ENCODE measurements at places on chromosomes 3 and 15.

DNA sequence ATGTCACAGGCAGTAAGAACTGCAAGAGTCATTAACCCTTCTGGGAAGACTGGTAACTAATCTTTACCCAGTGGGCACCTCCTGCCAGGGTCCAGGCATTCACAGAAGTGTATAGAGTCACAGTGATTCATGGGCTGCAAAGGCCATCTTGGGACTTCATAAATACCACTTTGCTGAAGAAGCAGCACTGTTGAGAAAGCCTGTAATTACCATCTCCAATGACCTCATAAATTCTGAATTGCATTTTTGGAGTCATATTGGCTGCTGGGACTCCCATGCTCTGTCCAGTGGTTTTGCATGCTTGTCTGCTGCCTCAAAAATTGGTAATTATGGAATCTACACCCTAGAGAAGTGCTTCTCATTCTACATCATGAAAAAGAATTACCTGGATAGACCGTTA is 837.2 kb downstream of the NTRK3 start:
- DNase-seq = no peak

DNA sequence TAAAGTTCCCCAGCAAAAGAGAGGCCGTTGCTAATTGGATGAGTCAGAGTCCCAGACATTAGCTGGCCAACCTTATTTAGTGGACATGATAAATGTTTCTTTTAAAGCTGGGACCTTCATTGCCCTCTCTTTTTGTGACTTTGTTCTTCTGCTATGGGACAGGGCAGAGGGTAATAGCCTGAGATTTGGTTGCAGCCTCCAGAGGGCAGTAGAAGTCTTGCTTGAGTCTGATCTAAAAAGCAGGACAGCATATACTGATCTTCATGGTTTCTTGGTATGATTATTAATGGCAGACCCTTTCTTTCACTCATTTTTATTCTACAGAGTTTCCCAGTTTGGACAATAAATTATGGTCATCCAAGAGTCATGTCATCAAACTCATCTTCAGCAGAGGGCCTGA is 25.1 kb upstream of the ZKSCAN7 start:
- DNase-seq = no peak

GRCh38 chr3:190865419-190865818 is 2.9 kb upstream of the GMNC start:
- DNase-seq = no peak

DNA sequence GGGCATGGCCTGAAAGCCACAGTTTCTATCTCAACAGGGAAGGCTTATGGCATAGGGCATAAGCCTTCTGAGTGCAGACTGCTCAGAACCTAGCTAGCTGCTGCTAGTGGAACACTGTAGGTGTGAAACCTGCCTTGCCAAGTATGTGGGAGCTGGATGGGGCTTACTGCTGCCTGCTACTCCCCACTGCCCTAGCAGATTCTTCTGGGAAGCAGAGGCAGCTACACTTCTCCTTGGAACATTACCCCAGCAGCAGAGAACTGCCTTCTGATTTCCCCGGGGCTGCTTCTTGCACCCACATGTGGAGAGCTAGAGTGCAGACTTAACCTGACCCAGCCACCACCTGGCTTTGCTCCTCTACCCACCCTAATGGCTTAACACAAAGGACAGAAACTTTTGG is 215.7 kb downstream of the POLQ start:
- DNase-seq = no peak

DNA sequence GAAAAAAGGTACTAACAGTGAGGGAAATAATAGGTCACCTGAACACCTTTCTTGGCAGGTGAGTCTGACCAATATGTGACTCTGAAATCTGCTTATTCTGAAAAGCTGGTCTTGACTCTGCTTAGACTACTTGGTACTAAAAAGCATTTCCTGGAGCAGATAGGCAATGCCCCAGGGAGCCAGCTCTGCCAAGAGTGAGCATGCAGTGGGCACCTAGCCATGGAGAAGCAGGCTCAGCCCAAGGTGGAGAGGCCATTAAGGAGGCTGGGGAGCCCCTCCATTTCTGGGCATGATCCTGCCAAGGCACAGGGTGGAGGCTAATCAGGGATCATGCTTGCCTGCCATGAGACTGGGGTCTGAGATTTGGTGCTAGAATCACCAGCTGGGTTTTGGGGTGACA is 1.6 kb upstream of the LTF start:
- DNase-seq = no peak

GRCh38 chr15:61946778-61947177 is 113.5 kb downstream of the VPS13C start:
- no peak for DNase-seq

GRCh38 chr3:129061023-129061887 is 676 bp downstream of the GP9 start:
- no peak for DNase-seq

GRCh38 chr3:193732391-193732790 is 139.4 kb downstream of the OPA1 start:
- no peak for DNase-seq

GRCh38 chr3:61828880-61829721 is 267.7 kb downstream of the PTPRG start:
- no peak for DNase-seq

DNA sequence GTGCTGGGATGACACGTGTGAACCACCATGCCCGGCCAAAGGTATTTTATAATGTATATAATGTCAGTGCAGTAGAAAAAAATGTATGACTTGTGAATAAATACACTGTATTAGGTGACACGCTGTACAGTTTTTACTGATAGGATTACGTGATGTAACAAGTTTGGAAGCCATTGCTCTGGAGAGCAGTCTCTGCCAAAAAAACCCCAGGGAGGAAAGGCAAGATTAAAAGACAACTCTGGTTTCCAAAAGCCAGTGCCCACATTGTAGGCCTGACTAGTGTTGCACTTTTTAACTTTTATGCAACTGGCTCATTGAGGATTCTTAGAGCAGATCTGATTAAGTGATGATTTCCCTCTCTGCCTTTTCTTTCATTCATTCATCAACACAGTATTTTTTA is 62.0 kb upstream of the SLC2A2 start:
- DNase-seq = no peak

DNA sequence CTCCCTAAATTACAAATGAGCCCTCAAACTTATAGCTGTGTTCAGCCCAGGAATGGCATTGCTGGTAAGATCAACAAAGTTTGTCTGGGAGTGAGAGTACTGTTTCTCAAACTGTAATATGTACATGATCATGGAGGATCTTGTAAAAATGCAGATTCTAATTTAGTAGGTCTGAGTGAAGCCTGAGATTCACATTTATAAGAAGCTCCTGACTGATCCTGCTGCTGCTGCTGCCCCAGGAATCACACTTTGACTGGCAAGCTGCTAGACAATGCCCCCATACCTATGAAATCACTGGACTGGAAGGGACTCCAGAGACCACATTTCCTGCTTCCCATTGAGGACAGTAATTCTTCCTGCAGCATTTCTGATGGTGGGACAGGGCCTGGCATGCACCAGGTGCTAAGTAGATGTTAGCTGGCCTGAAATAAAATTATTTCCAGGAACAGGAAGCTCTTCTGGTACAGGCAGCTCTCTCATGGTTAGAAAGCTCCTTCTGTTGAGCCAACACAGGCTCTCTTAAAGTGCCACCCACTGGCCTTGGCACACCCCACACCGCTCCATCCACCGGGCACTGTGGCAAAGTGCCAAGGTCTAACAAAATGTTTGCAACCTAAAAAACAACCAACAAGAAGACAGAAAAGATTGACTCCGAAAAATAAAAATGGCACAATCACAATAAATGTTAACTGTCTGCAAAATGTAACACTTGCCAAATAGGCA is 36.7 kb upstream of the ZNF710 start:
- DNase-seq = no peak

GRCh38 chr15:36954486-36954885 is 145.9 kb downstream of the MEIS2 start:
- no peak for DNase-seq

GRCh38 chr3:33826206-33826605 is 27.8 kb downstream of the PDCD6IP start:
- no peak for DNase-seq

DNA sequence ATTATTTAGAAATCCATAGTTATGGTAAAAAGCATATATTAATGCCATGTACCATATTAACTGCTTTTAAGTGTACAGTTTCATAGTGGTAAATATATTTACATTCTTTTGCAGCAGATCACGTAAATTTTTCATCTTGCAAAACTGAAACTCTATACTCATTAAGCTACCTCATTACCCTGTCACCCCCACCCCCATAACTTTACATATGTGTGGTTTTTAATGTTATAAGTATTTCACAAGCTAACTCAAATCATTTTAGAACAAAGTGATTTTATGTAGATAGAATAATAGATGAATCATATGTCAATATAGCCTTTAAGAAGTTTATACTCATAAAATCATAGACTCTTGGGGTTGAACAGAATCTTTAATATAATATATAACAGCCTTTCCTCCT is 7.1 kb upstream of the TP63 start:
- no peak for DNase-seq

- DNase-seq = no peak
Measured at GRCh38 chr3:94331831-94332230, 269.0 kb downstream of the NSUN3 start.

GRCh38 chr15:40175160-40175559 is 14.3 kb downstream of the BUB1B start:
- DNase-seq = no peak

- no peak for DNase-seq
Measured at GRCh38 chr3:53524566-53524965, 30.2 kb downstream of the CACNA1D start.
